ENCODE measurements at places on chromosomes 11 and 22.

- no peak within 1 kb of the TSS for H3K4me3 ChIP-seq
- H3K27ac ChIP-seq: no peak within 1 kb of the TSS
- no peaks in the 10 kb centered on the region for H3K27me3 ChIP-seq
Observed at GRCh38 chr11:59866397-59866796, at the start of gene TCN1. Gene TCN1, minus strand, starts transcription at chr11:59866487. Its CDS starts 17 bp downstream, at chr11:59866470.

DNA sequence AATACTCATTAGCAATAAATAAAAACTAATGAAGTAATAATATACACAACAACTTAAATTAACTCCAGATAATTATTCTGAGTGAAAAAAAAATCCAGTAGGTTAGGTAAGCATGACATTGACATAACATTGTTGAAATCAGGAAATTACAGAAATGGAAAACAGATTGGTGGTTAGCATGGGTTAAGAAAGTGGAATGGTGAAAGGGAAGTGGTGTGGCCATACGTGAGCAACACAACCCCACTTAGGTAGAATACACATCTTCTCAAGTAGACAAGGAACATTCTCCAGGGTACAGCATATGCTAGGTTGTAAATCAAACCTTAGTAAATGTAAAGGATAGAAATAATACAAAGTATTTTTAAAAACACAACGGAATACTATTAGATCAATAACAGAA lies 30.2 kb upstream of the CLTCL1 start:
- no peak overlapping the region for H3K27ac ChIP-seq
- no peaks in the 10 kb centered on the region for H3K36me3 ChIP-seq
- no peak overlapping the region for H3K4me3 ChIP-seq
- no peaks in the 10 kb centered on the region for H3K4me1 ChIP-seq

DNA sequence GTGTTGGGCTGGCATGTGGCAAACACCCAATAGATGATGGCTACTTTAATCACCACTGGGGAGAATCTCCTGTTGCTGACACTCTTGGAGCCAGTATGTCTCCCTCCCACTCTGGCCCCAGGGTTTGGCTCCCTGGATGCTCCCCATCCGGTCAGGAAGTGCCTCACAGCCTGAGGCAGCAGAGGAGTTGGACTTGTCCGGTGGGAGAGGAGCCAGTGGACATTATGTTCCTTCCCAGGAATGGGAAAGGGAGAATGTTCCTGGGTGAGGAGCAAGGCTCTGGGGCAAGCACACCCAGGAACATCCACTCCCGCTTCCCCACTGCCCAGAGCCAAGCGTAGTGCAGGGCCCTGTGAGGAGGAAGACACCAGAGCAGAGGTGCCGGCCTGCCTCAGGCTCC lies 84.6 kb upstream of the NAV2 start:
- H3K4me1 ChIP-seq: peaks cover 7% of the 10 kb centered on the region
- H3K27me3 ChIP-seq: no peaks in the 10 kb centered on the region
- no peaks in the 10 kb centered on the region for H3K36me3 ChIP-seq
- peak overlapping the region; percentile 83 for H3K27ac ChIP-seq
- H3K4me3 ChIP-seq: no peak overlapping the region
- DNase-seq: peak; percentile 90

DNA sequence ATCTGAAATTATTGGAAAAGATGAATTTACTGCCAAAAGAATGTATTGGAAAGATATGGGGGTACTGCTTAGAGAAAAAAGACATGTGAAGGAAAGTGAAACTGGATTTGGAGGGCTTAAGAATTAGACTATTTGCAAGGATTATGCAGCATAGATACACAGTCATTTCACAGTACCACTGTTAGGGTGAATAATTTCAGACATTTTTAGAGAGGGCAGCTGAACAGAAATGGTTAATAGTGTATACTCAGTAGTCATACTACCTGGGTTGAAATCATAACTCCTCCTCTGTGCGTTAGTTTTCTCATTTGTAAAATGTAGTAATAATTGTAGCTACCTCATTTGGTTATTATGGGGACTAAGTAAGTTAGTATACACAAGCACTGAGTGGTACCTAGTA lies 33.0 kb downstream of the GAS2 start:
- H3K27ac ChIP-seq: no peak overlapping the region
- H3K4me1 ChIP-seq: no peaks in the 10 kb centered on the region
- no peaks in the 10 kb centered on the region for H3K36me3 ChIP-seq
- no peak overlapping the region for H3K4me3 ChIP-seq
- no peaks in the 10 kb centered on the region for H3K27me3 ChIP-seq
- DNase-seq: no peak

DNA sequence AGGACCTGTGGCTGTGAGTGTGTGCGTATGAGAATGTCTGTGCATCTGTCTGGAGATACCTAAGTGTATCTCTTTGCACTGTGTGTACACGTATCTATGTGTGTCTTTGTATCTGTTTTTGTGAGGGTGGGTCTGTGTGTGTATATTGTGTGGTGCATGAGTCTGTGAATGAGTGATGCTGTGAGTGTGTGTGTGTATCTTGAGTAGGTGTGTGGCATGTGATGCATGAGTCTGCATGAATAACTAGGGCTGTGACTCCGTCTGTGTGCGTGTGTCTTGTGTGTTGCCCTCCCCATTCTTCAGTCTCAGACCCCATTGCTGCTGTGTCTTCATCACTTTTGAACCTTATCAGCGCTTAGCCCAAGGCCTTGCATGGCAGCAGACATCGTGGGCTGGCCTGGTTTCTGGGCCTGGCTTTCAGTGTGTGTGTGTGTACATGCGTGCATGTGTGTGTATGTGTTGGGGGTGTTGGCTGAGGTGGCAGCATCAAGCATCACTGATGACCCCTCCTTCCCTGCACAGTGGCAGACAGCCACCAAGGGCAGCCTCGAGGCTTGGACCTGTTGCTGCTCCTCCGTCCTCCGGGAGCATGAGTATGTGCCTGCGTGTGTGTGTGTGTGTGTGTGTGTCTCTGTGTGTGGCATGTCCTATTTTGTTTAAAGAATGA lies 1.4 kb downstream of the SGSM1 start:
- no peak overlapping the region for H3K4me3 ChIP-seq
- H3K27me3 ChIP-seq: no peaks in the 10 kb centered on the region
- no peak overlapping the region for H3K27ac ChIP-seq
- DNase-seq: peak; percentile 73
- no peaks in the 10 kb centered on the region for H3K4me1 ChIP-seq

DNA sequence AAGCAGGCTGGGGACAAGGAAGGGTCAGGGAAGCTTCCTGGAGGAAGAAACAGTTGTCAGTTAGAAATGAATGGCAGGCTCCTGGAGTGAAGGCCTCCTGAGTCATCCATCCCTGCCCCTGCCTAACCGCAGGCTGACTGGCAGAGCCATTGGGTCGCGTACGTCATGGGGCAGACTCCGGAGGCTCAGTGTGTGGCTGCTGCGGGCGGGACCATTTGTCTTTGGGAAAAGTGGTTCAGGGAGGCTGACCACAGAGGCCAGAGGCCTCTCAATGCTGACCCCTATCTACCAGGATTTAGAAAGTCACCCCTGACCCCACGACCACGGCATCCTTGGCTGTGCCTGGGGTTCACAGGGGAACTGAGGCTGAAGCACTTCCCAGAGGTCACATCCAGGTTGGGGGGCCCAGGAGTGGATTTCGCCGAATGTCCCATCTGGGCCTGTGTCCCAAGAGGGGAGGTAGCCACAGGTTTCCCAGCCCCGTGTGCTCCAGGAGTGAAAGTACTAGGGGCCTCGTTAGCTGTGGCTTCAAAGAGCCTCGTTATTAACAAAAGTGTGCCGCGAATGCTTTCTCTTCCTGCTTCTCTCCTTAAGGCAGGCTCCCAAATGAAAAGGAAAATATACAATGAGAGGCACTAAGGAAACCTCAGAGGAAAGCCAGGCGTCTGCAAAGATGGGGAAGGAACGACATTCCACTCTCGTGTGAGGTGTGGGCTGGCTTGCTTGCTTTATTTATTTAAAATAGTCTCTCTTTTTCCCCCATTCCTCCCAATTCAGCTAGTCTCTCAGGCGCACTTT lies 58.9 kb downstream of the FLRT1 start:
- H3K4me3 ChIP-seq: no peak overlapping the region
- no peaks in the 10 kb centered on the region for H3K36me3 ChIP-seq
- DNase-seq: no peak
- H3K27ac ChIP-seq: no peak overlapping the region
- no peaks in the 10 kb centered on the region for H3K4me1 ChIP-seq

- no peak overlapping the region for H3K4me3 ChIP-seq
- H3K27ac ChIP-seq: no peak overlapping the region
- DNase-seq: peak; percentile 36
- H3K4me1 ChIP-seq: no peaks in the 10 kb centered on the region
- H3K27me3 ChIP-seq: no peaks in the 10 kb centered on the region
- H3K36me3 ChIP-seq: no peaks in the 10 kb centered on the region
Observed at GRCh38 chr22:25363474-25363873, 144.0 kb downstream of the CRYBB2 start.

DNA sequence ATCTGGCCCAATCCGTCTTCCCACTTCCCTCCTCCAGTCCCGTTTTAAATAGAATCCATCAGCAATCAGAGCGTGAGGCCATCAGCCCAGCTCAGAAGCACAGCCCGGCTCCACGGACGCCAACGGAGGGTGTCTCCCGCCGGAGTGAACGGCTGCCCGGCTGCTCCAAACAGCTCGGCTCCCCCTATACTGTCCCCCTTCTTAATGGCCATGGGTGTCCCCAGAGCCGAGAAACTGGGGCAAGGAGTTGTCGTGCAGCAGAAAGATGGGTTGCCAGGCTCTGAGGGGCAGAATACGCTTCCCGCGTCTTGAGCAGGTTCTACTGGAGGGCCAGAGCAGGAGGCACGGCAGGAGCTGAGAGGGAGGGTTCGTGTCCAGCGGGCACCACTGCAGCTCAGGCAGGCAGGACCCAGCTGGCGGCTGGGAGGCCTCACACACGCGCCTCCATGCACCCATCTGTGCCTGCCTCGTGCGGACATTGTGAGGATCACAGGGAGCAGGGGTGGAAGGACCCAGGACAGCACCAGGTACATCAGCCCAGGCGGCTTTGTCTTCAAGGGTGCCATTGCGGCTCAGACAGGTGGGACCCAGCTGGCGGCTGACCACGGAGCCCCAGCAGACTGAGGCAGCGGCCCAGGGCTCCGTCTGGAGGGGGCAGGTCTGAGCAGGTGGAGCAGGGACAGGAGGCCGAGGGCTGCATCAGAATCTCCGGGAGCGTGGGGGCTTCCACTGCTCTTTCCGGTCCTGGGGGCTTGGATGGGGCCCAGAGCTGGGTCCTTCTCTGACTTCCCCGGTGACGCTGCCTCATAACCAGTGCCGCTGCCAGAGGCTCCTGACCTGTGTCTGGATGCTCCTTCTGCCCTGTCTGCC lies 882.7 kb downstream of the BRD1 start:
- H3K36me3 ChIP-seq: no peaks in the 10 kb centered on the region
- peak; percentile 67 for DNase-seq
- no peak overlapping the region for H3K27ac ChIP-seq
- H3K27me3 ChIP-seq: no peaks in the 10 kb centered on the region

DNA sequence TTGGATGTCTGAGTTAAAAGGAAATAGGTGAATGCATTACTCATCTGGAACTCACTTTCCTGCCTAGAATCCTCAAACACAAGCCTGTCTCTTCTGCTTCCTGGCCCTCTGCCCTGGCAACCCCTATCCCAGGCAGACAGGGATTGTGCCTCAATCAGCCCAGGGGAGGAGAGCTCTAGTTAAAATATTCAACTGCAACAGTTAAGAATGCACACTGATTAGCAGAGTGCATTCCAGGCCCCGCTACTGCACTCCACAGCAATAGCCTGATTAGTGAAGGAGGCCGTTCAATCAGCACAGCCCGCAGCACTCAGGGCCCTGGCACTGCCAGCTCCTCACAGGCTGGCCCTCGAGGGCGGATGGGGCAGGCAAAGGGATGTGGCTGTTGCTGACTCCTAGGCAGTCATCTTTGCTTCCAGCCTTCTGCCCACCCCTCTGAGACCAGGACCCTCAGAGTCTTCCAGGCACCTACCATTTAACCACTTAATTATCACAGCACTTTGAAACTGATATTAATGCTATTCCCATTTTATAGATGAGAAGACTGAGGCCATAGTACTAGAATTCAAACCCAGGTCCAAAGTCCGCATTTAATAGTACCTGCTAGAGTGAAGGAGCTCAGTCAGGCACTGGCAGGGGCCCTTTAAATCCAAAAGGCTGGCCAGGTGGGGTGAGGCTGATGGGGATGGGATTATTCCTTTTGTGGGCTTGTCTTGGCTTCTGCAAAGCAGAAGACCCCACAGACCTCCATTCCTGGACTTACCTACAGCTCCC lies 435.3 kb downstream of the SOX6 start:
- H3K27ac ChIP-seq: no peak overlapping the region
- no peak overlapping the region for H3K4me3 ChIP-seq
- H3K36me3 ChIP-seq: no peaks in the 10 kb centered on the region
- H3K4me1 ChIP-seq: no peaks in the 10 kb centered on the region

- H3K36me3 ChIP-seq: no peaks in the 10 kb centered on the region
- no peak for DNase-seq
- no peak overlapping the region for H3K27ac ChIP-seq
- H3K27me3 ChIP-seq: no peaks in the 10 kb centered on the region
- no peaks in the 10 kb centered on the region for H3K4me1 ChIP-seq
- H3K4me3 ChIP-seq: no peak overlapping the region
Observed at GRCh38 chr11:58285483-58286040, 17.5 kb upstream of the OR10W1 start.

DNA sequence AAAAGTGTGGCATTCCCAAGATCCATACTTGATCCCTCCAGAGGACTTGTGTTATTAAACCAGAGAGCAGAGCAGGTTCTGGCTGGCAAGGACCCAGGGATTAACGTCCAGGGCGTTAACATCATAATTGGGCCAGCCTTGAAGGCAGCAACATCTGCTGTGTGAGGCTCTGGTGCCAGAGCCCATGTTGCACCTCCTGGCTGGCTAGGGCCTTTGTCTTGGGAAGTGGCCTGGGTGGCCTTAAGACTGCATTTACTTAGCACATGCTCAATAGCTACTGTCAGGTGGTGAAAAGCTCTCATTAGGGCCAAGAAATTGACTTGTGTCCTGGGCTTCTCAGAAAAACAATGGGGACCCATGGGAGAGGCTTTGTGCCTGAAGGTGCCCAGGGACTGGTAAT lies 66.6 kb downstream of the CACNG2 start:
- no peak overlapping the region for H3K4me3 ChIP-seq
- no peaks in the 10 kb centered on the region for H3K36me3 ChIP-seq

GRCh38 chr22:41709341-41709740 lies 10.0 kb downstream of the MEI1 start:
- no peak overlapping the region for H3K27ac ChIP-seq
- no peaks in the 10 kb centered on the region for H3K4me1 ChIP-seq
- DNase-seq: no peak
- H3K36me3 ChIP-seq: no peaks in the 10 kb centered on the region

- no peaks in the 10 kb centered on the region for H3K36me3 ChIP-seq
- H3K27ac ChIP-seq: no peak overlapping the region
- peaks cover 20% of the 10 kb centered on the region for H3K4me1 ChIP-seq
- no peaks in the 10 kb centered on the region for H3K27me3 ChIP-seq
- H3K4me3 ChIP-seq: no peak overlapping the region
Observed at GRCh38 chr11:47518212-47518964, 34.5 kb downstream of the CELF1 start.

Data from aorta (tissue), 5 donors.